Muscle of leg (tissue), 16 donors: ENCODE measurements at places on chromosomes 3 and 15. TPM values are rescaled to one million over a fixed set of nuclear protein-coding genes. Genes with fewer than 3 reads are reported as not detected.

DNA sequence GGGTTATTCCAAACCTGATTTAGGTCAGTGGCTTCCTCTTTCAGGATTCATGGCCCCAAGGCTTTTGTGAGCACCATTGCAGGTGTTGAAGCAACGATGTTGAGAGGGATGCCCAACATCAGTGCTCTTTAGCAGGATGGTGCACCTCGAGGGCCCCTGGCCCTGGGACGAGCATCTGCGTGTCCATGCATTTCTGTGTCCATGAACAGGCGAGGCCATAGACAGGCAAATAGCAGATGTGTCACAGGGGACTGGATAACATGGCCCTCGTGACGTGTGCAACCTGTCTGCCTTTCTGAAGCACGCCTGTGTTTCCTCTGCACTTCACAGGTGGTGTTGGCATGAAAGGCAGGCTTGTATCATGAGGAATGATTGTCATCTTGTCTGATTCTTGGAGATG is 132.3 kb downstream of the SNRPN start:
- no peak for DNase-seq

DNA sequence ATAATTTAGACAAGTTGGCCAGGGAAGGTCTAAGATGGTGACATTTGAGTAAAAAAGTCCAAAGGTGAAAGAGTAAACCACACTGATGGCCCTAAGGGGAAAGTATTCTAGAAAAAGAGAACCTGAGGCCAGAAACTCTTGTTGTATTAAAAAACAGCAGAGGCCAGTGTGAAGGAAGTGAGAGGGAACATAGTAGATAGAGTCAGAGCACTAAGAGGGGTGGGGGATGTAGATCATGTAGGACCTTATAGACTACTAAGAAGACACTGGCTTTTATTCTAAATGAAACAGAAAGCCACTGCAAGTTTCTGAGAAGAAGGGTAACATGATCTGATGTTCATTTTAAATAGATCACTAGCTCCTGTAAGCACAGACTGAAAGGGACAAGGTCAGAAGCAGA is 14.5 kb downstream of the POLQ start:
- no peak for DNase-seq

DNA sequence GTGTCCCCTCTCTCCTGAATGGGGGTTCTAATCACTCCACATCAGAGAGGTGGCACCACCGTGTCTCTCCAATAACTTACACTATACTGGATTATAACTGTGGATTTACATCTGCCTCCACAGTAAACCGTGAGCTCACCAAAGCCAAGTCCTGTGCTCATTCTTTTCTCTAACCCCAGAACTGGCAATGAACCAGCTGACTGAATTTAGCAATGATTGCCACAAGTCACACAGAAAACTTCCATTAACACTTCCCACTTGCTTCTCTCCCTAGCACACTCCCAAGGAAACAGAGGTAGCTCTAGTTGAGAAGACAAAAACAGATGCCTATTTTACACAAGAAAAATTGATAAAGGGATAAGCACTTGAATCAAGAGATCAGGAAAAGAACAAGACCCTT is 361.3 kb downstream of the ULK4 start:
- peak; percentile 7 for DNase-seq

- DNase-seq: peak; percentile 87
Observed at GRCh38 chr3:141686466-141687291, 51.4 kb upstream of the RNF7 start.

- no peak for DNase-seq
Observed at GRCh38 chr3:97138914-97139541, 324.6 kb downstream of the EPHA6 start.

GRCh38 chr3:118137778-118138177 is 896.9 kb downstream of the IGSF11 start:
- DNase-seq: no peak

GRCh38 chr3:99669879-99670555 is 31.6 kb downstream of the COL8A1 start:
- no peak for DNase-seq

GRCh38 chr3:69865925-69866679 is 126.8 kb downstream of the MITF start:
- DNase-seq: no peak

- DNase-seq: peak; percentile 29
Observed at GRCh38 chr3:154522036-154522602, 92.1 kb upstream of the GPR149 start.

- no peak for DNase-seq
Observed at GRCh38 chr3:181755959-181756358, 44.2 kb downstream of the SOX2 start.

GRCh38 chr3:182172534-182172933 is 460.8 kb downstream of the SOX2 start:
- DNase-seq: no peak

GRCh38 chr15:28082891-28083684 is 16.0 kb downstream of the OCA2 start:
- DNase-seq: no peak

- peak; percentile 68 for DNase-seq
Observed at GRCh38 chr3:64311424-64312061, 86.3 kb upstream of the PRICKLE2 start.

- peak; percentile 87 for DNase-seq
Observed at GRCh38 chr3:174330303-174330702, 528.8 kb upstream of the NAALADL2 start.

DNA sequence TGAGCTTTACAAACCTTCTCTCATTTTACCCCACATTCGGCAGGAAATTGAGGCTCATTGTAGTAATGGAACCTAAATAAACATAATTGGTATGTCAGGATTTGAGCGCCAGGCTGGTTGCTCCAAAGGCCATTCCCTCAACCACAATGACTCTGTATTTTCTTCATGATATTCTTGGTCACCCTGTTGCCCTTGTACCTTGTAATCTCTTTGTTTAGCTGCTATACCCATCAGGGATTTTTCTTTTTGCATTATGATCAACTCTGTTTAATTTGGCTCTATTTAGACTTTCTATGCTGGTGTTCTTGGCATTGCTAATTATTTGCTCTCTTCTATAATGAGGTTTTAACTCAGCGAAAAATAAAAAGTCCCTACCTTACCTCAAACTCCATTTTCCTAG is 29.8 kb downstream of the DUOX2 start:
- DNase-seq: no peak

- peak; percentile 81 for DNase-seq
Observed at GRCh38 chr3:129650256-129650872, 43.9 kb upstream of the PLXND1 start.

DNA sequence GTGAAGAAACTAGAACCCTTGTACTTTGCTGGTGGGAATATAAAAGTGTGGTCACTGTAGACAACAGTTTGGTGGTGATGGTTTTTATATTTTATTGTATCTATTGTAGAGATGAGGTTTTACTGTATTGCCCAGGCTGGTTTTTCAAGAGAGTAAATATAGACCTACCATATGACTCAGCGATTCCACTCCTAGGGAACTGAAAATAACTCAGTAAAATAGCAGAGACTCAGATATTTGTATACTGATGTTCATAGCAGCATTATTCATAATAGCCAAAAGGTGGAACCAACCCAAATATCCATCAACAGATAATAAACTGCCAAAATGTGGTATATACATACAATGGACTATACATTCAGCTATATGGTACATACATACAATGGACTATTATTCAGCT is 68.8 kb upstream of the IL12A start:
- DNase-seq: peak; percentile 38

DNA sequence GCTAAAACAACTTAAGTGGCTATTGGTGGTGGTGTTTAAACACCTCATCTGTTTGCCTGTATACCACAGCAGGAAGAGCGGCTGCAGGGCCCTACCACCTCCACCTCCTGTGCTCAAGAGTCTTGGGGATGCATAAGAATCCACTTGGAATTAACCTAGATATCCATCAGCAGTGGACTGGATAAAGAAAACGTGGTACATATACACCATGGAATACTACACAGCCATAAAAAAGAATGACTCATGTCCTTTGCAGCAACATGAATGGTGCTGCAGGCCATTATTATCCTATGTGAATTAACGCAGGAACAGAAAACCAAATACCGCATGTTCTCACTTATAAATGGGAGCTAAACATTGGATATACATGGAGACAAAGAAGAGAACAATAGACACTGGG is 76.8 kb downstream of the SETMAR start:
- DNase-seq: no peak

GRCh38 chr3:25427942-25428788 is at the start of gene RARB:
Gene RARB, plus strand, starts transcription at chr3:25428263. Its CDS starts 469 bp downstream, at chr3:25428732.
- peak; percentile 98 for DNase-seq

GREM1 gene
- polyA plus RNA-seq: 4.1 TPM

ROPN1 gene
- not detected for polyA plus RNA-seq

TMEM42 gene
- polyA plus RNA-seq: 15.3 TPM

MYRIP gene
- polyA plus RNA-seq: 0.93 TPM

CYP8B1 gene
- polyA plus RNA-seq: 0.14 TPM

REC114 gene
- not detected for polyA plus RNA-seq
